ENCODE measurements at places on chromosomes 3 and 15.

GRCh38 chr3:187811585-187812250 is 66.5 kb upstream of the BCL6 start:
- DNase-seq, result no peak

DNA sequence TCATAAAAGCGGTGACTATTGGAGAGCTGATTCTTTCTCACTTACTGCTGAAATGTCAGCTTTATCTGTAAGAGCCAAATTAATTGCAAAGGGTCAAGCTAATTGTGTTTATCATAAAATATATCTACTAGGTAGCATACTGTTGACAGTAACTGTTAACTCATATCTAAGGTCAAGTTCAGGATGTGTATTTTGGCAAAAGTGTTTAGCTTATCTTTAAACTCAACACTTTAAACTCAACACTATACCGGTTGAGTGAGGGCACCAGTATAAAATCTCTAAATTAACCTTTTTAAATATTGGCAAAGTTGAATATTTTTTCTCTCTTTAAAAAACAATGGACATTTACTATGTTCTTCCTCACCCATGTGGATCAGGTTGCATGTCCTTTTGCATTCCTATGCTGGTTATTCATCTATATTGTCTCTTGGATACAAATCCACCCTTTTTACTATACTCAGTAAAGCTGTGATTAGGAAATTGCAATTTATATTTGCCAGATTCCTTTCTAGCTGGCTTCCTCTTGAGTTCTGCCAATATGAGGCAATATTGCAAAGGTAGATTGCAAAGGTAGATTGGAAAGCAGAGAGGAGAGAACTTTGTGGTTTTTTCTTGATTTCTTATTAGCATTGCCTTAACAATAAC is 344.6 kb upstream of the DCBLD2 start:
- DNase-seq, result no peak

GRCh38 chr3:123629747-123630047 is 44.8 kb upstream of the HACD2 start:
- no peak for DNase-seq

DNA sequence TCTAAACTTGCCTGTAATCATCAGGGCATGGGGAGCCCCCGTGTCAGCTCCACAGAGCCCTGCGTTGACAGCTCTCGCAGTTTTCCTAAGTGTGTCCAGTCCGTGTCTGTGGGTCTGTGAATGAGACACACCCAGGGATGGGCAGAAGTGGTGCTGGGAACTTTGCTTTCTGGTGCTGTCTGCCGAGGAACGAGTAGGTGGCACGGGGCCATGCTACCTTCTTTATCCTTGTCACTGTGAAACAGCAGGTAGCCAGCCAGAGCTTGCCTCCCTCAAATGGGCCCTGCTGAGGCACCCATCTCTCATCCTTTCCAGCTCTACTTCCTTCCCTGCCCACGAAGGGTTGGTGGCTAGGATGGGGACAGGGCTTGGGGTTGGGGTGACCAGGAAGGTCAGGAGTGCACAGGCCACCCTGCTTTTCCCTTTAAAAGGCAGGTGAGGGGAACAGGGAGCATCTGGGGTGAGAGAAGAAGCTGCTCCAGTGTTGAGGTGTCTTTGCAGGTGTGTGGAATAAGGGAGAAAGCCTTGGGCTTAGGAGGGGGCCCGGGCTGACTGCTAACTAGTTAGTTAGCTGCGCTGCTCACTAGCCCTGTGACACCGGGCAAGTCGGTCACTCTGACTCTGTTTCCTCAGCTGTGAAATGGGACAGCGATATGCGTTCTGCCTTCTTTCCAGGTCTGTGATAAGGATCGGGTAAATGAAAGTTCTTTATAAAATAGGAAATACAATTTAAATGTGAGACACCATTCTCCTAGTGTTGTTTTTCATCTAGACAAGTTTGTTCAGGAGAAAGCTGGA is 27.9 kb downstream of the PDIA5 start:
- DNase-seq, result no peak

DNA sequence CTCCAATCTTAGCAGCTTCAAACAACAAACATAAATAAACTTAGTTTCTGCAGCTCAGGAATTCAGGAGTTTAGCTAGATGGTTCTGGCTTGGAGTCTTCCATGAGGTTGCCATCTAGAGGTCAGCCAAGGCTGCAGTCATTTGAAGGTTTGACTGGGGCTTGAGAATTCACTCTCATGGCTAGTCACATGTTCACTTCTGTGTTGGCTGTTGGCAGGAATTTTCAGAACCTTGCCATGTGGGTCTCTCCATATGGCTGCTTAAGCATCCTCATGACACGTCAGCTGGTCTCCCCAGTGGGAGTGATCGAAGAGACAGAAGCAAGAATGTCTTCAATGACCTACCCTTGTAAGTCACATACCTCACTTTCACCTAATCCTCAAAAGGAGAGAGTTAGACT is 269.2 kb upstream of the CNTN3 start:
- DNase-seq, result no peak

- DNase-seq, result no peak
Measured at GRCh38 chr15:78925956-78926743, 18.7 kb downstream of the CTSH start.

DNA sequence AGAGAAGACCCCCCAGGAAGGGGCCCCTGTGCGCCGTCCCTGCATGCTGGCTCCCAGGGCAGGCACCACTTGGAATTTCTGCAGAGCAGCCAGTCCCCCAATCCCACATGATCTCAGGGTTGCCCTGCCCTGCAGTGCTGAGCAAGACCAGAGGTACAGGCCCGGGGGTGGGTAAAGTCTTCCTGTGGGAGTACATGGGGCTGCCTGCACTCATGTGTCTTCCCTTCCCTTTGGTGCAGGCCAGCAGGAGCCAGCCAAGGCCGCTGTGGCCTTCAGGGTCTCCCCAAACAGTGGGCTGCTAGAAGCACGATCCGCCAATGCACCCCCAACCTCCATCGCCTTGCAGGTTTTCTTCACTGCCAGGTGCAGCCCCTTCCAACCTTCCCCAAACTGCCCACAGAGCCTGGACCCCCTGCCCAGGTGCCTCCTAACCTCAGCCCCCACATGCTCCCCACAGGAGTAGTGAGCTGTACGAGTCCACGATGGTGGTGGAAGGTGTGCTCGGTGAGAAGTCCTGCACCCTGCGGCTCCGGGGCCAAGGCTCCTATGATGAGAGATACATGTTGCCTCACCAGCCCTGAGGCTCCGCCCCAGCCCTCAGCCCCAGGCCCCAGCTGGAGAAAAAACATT is 15.0 kb downstream of the ACAA1 start:
- no peak for DNase-seq

GRCh38 chr3:182562274-182562673 is 231.0 kb upstream of the ATP11B start:
- no peak for DNase-seq

DNA sequence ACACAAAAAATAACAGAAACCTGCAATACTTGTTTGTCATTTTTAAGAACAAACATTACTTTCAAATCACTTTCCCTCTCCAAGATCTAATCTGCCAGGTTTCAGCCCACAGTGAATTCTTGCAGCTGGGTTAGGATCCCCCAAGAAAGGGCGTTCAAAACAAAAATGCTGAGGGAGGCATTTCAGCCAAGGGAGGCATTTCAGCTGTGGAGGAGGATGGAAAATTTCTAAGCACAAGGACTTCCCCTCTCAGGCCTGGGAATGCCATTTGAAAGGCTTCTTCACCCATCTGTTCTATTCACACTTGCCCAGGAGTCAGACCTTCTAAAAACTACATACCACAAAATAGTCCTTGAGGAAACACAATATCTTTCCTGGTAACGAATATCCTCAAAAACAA is 69.1 kb downstream of the P3H2 start:
- DNase-seq, result no peak

DNA sequence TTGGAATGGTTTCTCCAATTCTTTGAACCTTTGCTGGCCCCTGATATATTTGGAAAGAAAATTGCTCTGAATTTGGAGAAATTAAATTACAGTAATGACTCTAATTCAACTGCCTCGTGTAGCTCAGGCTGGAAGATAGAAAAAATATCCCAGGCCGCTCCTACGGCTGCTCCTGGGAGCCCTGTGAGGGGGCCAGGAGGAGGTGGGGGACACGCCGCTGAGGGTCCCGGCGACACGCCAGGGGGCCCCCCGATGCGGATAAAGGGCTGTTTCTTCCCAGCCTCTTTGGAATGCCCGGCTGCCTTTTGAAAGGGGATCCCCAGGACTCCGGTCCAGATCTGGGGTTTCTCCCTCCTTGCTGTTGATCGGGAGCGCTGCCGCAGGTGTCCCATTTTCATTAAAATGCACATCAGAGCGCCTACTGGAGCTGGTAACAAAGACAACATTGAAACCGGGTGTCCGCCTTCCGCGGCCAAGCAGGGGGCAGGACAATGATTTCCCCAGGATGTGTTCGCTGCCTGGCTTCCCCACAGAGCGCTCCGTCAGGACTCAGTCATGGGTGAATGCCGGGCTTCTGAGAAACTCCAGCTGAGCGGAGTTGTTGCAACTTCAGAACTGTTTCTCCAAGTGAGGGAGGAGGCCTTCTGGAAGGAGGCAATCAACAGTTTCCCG is 200.1 kb upstream of the KBTBD8 start:
- DNase-seq, result no peak

DNA sequence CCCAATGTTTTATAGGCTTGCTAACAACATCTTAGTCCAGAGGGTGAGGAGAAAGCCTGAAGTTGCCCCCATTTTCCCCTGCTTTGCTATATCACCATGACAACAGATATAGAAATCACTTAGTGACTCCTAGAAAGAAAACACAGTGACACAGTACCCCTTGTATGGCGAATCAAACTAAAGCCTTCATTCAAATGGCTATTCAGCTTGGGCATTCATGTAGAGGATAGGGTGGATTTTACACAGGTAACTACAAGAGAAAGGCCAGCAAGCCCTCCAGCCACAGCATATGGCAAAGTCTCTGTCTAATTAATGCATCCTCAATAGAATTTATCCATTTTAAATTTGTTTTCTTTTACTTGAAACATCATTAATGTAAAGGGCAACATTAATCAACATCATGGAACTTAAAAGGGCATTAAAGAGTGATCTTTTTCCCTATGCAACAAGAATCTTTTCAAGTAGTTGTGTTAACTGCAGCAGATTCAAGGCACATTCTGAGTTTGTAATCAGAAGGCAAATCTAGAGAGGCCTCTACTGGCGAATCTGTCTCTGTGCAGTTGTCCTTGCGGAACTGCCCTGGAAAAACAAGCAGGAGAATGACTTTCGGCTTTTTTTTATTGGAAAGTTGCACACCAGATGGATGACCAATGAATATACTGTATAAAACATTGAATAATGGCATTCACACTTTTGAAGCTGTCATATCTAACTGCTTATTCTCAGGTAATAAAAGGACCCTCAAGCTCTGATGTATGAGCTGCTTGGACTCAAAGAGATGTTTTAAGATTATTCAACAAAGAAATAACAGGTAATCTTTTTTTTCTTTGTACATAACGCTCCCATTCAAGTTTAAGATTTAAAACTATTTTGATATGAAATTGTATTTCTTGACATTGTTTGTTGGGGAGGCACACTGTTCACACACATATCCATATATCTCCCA is 621.7 kb upstream of the AGTR1 start:
- no peak for DNase-seq

DNA sequence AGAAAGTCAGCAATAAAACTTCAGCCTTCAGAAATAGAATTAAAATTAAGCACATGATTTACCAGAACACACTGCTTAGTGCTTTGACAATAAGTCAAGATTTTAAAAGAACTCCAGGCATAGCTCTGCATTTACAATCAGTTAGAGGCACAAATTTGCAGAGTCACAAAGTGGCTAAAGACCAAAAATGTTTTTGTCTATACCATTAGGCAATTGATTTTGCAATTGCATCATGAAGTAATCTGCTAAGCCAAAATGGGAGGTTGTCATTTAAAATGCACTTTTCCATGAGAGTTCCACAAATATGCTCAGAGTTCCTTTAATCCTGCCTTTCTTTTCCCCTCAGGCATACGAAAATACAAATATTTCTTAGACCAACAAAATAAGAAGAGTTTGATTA is 10.1 kb upstream of the DCP1A start:
- no peak for DNase-seq

GRCh38 chr3:107132674-107133073 is 244.6 kb upstream of the CCDC54 start:
- DNase-seq, result no peak

DNA sequence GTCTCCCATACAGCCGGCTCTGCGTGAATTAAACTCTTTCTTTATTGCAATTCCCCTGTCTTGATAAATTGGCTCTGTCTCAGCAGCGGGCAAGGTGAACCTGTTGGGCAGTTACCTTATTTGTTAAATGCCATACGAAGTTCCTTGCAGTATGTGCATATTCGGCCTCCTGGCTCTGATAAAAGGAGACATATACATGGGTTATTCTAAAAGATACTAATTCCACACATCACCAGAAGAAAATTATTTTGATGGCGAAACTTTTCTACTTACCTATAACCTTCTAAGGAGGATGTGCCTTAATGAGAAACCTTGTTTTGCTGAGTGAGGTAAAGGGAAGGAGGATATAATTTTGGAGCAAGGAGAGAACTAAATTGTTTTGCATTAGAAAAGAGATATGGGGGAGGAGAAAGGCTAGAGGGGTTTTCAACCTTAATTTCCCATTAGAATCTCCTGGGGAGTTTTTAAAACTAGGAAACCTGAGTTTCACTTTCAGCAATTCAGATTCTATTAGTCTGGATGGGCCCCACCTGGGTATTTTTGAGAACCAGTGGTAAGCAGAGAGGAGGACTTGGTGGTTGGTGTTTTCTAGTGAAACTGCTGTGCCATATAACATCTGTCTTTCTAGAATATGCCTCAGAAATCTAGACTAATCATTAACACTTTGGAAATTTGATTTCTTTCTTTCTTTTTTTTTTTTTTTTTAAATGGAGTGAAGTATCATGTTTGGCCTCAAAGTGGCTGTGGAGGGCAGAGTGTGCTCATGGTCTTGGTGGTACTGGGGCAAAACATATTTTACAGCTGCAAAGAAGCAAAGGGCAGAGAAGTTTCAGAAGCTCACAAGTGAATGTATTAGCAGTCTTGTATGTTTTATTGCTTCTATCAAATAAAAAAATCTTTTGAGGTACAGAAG is 23.0 kb downstream of the NANOGP8 start:
- no peak for DNase-seq

DNA sequence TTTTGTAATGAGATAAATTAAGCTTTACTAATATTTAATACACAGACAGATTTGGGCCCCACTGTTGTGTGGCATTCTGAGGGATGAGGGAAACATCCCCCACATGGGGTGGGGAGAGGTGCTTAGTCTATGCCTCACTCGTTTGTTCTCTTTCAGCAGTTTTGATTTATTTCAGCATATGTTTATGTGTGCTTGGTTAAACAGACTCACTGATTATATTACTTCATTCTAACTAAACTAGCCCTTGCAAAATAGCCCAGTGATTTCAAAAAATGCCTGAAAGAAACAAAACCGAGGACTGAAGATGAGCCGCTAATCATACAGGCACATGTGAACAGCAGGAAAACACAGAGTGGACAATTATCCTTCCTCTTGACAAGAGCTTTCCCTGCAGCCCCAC is 27.2 kb downstream of the TNFAIP8L3 start:
- no peak for DNase-seq

- DNase-seq, result no peak
Measured at GRCh38 chr3:104257486-104257885, 1109.2 kb upstream of the ALCAM start.

- DNase-seq, result no peak
Measured at GRCh38 chr3:51679318-51679717, 8.3 kb downstream of the TEX264 start.
